Anterior cingulate cortex (tissue), 58 donors: ENCODE measurements at places on chromosomes 7 and 10.

GRCh38 chr10:120085096-120085796 lies 192.7 kb downstream of the SEC23IP start:
- DNase-seq, result no peak

GRCh38 chr7:100428199-100428966 lies at the start of gene ZCWPW1:
ZCWPW1 (minus strand) TSS chr7:100428703; CDS start chr7:100420649, 8,054 bp downstream.
- peak; percentile 91 for DNase-seq

DNA sequence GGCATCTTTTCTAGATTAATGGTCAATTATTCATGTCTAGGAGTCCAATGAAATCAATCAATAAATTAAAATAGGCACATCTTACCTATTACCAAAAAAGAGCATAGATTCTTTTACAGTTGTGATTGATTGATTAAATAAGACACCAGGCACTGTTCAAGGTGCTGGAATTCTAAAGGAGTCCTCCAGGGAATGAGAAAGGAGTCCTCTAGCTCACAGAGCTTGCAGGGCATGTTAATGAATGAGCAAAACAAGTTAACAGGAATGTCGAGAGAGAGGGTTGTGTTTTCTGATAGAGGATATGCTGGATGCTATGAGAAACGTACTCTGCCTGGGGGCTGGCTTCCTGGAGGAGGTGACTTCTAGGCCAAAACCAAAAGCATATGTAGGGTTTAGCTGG lies 191.4 kb downstream of the BMPER start:
- DNase-seq, result no peak

GRCh38 chr7:75660566-75661215 lies 78.0 kb downstream of the HIP1 start:
- DNase-seq, result no peak

GRCh38 chr10:13972609-13973008 lies 358.1 kb downstream of the FRMD4A start:
- no peak for DNase-seq

DNA sequence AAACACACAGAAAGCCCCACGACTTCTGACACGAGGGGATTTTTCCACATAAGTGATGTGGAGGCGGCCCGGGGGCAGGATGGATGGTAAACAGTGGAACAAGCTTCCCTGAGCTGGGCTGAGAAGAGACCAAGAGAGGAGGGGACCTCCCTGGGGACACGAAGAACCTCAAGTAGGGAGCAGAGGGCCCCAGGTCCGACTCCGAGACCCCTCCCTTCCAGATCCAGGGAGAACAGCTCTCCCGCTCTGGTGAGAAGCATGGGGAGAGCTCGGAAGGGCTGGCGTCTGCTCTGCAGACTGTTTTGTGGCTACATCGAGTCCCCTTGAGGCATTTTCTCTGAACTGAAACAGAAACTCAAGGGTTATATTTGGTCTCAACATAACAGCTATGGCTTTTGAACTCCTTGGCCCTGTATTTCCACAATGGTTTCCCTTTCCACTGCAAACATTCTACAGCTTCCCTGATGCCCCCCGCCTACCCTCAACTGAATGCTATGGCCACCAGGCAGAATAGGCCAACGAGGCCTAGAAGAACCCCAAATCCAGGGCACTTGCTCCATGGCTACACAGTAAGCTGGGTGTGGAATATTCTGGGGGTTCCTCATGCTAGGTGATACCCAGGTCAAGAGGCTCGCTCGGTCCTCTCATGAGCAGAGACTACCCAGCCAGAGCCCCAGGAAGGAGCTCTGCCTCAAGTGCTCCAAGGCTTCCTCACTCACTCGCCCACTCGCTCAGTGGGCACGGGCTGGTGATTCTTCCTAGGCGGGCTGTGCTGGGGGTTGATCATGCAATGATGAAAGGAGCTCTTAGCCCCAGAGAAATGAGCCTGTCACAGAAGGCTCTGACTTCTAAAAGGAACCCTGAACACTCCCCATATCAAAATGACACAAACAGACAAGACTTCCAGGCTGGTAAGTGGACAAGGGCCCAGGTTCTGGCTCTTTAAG lies 47.5 kb downstream of the FAM53B start:
- no peak for DNase-seq

DNA sequence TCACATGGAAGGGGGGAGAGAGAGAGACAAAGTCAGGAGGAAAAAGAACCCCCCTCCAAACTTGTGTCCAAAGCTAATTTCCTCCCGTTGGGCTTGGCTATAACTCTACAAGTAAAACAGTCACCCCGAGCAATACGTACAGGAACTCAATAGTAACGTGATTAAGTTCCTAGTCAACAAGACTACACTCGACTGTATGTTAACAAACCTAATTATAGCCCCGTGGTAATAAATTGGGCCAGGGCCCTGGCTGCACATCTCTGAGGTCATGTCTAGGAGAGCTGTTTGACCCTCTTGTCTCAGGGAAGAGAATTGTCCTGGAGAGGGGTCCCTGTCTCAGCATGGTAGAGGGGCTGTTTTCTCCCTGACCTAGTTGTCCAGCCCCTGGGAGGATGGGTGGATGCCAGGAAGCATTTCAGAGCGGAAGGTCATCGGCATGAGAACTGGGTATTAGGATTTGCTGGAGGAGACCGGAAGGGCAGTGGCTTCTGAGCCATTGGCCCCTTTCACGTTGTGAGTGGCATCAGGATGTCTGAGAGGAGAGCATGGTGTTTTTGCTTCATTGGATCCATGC lies 60.2 kb upstream of the COMTD1 start:
- no peak for DNase-seq
